ENCODE measurements at places on chromosomes 16 and 17.

DNA sequence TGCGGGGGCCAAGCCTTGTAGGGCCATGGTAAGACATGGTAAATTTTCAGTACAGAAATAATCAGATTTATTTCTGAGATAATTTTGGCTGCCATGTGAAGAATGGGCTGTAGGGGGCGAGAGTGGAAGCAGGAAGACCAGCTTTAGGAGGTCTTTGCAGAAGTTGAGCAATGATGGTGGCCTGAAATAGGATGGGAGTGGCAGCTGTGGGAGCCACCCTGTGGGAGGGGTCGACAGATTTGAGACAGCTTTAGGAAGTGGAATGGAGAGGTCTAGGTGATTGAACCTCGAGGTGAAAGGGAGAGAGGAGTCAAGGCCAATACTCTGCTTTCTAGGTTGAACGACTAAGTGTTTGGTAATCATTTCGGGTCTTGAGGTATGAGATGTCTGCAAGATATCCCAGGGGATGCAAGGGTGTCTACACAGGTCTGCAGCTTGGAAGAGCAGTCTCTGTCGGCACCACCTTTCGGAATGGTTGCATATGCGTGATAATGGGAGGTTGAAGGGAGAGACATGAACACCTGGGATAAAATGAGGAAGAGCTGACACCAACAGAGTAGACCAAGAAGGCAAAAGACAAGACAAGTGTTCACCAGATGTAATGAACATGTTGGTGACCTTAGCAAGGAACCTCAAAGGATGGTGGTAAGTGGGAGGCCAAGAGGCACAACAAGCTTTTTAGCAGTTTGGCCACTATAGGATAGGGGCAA is 4.2 kb upstream of the ATXN7L3 start:
- no peak for DNase-seq

- DNase-seq = no peak
Measured at GRCh38 chr16:85676466-85676865, 12.3 kb downstream of the GINS2 start.

DNA sequence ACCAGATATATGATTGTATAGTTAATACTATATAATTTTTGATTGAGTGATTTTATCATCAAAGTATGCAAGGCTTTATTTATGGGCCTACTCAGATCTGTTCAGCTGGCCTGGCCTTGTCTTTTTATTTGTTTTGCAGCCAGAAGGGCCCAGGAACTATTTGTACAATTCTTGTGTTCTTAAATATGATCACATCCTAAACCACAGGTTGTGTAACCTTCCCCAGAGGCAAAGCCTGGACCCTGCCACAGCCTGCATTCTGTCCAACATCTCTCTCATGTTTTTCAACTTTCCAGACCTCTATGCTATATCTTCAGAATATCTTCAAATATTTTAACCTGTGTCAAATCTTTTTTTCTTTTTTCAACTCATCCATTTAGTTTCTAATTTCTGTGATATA is 410.4 kb upstream of the MON1B start:
- no peak for DNase-seq

GRCh38 chr17:64332502-64332901 is 58.2 kb downstream of the PECAM1 start:
- DNase-seq = no peak

DNA sequence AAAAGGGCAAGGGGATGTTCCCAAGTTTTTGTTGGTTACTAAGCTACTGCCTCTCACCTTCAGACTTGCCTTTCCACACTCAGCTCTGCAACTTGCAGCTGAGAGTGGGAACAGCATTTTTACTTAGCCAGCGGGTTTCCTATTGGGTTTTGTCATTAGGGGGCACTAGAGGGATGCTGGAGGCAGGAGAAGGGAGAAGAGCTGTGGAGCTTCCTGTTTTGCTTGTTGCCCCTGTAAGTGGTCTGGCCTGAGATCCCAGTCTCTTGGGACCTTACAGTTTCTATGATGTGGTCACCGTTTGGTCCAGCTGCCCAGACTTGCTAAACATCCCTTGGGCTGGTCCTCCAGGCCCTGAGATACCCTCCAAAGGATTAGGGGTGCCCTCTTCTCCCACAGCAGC is 209.6 kb upstream of the NLRP1 start:
- DNase-seq = no peak

- no peak for DNase-seq
Measured at GRCh38 chr17:73609060-73609459, 35.2 kb downstream of the SDK2 start.

- DNase-seq = no peak
Measured at GRCh38 chr17:81250286-81251093, 11.4 kb downstream of the NDUFAF8 start.

- peak; percentile 82 for DNase-seq
Measured at GRCh38 chr17:43673516-43674323, 12.0 kb upstream of the MEOX1 start.

DNA sequence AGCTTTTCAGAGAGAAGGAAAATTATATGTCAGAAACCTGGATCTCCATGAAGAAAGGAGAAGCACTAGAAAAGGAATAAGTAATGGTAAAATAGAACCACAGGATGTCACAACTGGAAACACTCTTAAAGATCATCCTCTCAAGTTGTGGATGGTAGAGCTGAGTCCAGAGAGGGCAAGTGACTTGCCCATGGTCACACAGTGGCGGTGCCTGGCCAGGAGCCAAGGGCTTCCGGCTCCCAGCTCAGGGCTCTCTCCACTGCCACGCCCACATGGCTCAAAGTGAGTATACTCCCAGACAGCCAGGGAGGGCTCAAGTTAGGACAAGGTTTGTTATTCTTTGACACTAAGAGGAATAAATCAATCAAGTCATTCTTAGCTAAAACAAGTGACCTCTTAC is 159.8 kb downstream of the COPRS start:
- no peak for DNase-seq

DNA sequence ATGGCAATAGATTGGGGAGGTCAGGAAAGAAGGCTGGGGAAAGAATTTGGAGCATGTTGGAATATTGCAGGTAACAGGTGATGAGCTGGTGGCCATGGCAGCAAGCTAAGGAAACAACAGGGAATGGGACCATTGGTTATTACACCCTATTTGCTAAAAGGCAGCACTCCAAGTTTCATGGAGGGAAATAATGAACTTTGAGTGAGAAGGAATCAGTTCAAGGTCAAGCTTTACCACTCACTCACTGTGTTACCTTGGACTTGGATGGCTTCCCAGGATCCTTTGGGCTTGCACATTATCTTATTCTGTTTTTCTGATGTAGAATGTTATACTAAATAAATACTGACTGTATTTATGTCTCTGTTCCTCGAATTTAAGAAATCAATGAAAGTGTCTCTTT is 792.8 kb upstream of the CDH8 start:
- no peak for DNase-seq

DNA sequence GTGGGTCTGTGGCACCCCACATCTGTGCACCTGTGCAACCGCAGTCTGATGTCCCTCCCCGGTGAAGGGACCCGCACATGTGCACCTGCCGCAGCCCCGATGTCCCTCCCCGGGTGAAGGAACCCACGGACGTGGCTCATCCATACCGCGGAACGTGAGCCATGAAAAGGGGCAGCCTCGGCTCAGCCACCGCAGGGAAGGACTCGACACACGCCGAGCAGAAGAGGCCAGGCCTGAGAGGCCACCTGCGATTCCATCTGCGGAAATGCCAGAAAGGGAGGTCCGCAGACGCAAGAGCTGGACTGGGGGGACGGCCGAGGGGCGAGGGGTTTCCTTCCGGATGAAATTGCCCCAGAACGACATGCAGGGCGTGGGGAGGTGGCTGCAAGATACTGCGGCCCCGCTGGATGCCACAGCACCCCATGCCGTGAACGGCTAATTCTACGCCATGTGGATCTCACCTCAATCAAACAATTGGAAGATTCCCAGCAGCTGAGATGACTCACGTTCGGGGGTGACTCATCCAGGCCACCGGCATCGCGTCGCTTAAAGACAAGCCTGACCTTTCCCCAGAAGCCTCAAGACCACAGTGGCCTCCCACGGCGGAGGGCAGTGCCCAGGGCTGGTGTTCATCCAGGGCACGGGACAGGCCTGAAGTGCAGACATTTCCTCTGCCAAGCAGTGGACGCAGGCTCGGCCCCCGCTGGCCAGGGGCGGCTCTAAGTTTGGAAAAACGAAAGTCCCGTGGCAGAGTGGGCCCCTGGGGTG is 21.0 kb downstream of the SOX8 start:
- peak; percentile 69 for DNase-seq

DNA sequence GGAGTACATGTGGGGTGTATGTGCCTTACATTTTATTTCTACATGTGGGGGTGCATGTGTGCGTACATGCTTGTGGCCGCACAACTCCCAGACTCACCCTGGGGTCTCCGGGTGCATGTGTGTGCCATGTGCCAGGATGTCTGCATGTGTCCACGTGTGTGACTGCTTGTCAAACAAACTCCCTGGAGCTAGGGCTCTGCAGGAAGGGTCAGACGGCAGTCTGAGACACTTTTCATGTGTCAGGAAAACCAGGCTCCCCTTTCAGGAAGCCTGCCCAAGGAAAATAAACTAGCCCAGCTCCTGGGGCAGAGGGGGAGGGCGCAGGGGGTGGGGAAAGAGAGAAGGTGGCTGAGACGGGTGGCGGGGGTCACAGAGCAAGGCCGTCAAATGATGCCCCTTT is 44.7 kb downstream of the FZD2 start:
- DNase-seq = no peak

GRCh38 chr16:71436473-71436872 is 5.4 kb downstream of the TLE7 start:
- DNase-seq = no peak

- no peak for DNase-seq
Measured at GRCh38 chr17:77572065-77572601, 386.4 kb upstream of the TNRC6C start.

- no peak for DNase-seq
Measured at GRCh38 chr16:19882186-19882585, 2.5 kb downstream of the GPRC5B start.

All from head of caudate nucleus (tissue), 42 donors.